Brain microvascular endothelial cell (primary cell): ENCODE measurements at places on chromosomes 1 and 21.

- no peak for DNase-seq
Observed at GRCh38 chr1:36084497-36085115, 712 bp downstream of the TEKT2 start.

GRCh38 chr1:175216444-175216843 is 23.9 kb upstream of the KIAA0040 start:
- DNase-seq: no peak

GRCh38 chr1:33586106-33586505 is 113.7 kb downstream of the ZSCAN20 start:
- peak; percentile 55 for DNase-seq

- peak; percentile 33 for DNase-seq
Observed at GRCh38 chr1:178055779-178056471, 38.0 kb upstream of the RASAL2 start.

DNA sequence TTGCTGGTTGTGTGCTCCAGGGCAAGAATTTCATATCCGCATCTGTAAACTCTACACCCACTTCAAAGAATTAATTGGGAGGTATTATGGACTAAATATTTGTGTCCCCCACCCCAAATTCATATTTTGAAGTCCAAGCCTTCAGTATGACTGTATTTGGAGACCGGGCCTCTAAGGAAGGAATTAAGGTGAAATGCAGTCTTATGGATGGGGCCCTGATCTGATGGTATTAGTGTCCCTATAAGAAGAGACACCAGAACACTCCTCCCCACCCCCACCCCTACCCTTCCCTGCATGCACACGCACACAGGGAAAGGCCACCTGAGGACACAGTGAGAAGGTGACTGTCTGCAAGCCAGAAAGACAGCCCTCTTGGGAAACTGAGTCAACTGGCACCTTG is 332.4 kb downstream of the RPS6KC1 start:
- DNase-seq: no peak

GRCh38 chr1:56877973-56878372 is 23.4 kb downstream of the C8A start:
- no peak for DNase-seq

DNA sequence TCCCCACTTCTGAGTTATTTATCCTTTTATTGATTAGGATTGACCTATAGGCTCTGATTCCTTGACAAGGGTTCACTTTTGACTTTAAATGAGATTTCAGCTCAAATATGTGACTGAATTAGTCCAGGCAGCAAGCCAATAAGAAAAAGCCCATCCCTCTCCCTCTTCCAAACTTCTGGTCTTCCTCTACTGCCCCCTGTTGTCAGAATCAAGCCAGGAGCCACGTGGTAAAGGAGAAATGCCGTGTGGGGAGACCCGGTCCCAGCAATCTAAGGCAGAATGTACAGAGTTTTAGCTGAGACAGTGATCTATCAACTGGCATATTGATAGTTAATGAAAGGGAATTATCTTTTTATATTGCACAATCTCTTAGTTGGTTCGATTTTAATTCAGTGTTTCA is 5.2 kb downstream of the ADAMTS5 start:
- DNase-seq: no peak

DNA sequence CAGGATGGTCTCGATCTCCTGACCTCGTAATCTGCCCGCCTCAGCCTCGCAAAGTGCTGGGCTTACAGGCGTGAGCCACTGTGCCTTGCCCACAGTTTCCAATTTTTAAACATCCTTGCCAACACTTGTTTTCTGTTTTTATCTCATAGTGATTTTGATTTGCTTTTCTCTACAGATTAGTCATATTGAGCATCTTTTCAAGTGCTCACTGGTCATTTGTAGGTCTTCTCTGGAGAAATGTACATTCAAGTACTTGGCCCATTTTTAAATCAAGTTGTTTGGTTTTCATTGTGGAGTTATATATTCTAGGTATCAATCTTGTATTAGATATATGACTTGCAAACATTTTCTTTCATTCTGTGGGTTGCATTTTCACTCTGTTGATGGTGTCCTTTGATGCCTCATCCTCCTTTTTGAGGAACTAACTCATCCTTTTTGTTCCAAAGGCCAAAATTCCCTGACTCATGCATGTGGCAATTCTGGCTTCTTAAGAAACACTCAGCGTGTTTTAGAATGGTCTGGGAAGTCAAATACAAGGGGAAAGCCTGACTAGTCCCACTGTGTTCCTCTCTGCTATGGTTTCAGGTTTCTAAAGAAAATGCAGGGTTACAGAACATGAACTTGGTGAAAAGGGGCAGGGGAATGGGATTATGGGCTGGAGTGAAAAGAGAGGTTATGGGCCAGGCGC is 37.3 kb downstream of the PTAFR start:
- no peak for DNase-seq

DNA sequence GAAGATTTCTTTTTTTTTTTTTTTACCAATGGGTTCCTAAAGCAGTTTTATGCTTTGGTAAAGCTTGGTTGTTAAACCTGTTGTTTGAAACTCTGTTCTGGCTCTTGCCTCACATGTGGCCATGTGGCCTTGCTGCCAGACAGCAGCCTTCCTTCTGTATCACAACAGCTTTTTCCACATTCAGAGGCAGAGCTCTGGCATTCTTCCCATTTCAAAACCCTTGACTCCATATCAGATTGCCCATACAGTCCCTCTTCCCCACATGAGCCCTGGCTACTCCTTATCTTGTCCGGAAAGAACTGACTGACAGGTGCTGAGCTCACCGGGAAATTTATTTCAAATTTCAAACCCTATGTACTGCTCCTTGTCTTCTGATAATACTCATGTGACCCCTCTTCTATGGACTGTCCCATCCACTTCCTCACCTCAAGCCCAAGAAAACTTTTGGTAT is 38.5 kb upstream of the LAX1 start:
- DNase-seq: no peak

DNA sequence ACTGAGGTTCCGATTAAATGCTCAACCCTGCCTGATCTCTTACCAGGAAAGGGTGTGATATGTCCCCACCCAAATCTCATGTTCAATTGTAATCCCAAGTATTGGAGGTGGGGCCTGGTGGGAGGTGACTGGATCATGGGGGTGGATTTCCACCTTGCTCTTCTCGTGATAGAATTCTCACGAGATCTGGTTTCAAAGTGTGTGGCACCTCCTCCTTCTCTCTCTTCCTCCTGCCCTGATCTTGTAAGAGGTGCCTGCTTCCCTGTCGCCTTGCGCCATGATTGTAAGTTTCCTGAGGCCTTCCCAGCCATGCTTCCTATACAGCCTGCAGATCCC is 34.9 kb downstream of the RSPH1 start:
- no peak for DNase-seq

DNA sequence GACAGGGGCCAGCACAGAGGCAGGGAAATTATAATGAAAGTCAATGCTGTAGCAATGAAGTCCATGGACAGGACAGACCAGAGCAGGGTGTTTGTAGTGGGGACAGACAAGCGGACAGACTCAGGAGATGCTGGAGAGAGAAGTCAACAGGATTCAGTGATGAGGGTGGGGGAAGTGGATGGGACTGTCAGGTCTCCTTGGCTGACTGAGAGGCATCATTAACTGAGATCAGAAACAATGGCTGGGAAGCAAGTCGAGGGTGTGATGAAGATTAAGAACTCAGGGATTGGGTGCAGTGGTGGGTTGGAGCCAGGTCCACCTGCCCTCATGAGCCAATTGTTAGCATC is 25.5 kb downstream of the CD58 start:
- no peak for DNase-seq

GRCh38 chr1:157236072-157236471 is 97.9 kb upstream of the ETV3 start:
- DNase-seq: no peak

DNA sequence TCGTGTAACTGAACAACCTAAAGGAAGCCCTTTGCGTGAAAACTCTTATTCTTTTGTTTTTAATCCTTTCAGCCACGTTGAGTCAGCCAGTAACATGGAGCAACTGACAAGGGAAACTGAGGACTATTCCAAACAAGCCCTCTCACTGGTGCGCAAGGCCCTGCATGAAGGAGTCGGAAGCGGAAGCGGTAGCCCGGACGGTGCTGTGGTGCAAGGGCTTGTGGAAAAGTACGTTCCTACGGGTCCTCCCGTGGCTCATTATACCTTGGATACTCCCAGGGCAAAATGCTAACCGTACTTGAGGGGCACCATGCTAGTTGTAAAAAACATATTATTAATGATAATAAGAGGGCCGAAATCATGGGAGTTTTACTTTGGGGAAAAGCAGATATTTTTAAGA is 49.4 kb downstream of the LAMC2 start:
- no peak for DNase-seq

DNA sequence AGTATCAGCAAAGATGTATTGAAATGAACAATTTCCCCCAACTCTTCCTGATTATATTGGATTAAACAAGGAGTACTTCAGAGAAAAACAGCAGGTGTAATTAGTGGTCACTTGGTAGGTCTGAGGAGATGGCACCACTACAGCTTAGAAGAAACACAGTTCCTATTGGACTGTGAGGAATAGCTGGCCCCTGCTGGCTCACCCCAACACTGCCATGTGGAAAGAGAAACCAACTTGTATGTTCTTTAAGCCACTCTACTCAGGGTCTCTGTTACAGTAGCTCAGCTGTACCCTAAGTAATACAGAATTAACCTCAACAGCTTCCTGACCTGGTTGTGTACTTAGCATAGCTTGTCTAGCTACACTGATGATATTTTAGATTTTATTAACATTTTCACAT is 26.5 kb upstream of the MTR start:
- no peak for DNase-seq

DNA sequence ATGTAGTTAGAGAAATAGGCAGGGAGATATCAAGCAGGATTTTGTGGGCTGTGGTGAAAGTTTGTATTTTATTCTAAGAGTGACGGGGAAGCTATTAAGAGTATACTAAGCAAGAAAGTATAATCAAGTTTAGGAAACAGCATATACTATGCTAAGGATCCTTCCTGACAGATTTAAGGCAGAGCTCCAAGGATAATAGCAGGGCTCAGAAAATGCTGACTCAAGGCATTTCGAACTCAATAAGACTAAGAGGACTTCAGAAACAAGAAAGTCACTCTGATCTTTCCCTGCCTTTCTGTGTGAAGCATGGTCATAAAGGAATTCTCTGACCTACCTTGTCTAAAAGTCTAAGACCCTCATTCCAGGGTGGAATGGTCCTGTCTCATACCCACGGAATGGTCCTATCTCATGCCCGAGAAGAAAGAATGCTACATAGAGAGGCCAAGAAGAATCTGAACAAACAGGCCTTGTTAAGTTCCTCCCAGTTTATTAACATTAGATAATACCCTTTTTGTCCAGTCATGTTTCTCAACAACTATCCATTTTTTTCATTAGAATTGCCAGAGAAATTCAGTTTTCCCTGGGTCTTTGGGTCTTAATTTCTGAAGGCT is 59.1 kb downstream of the HFM1 start:
- DNase-seq: no peak

DNA sequence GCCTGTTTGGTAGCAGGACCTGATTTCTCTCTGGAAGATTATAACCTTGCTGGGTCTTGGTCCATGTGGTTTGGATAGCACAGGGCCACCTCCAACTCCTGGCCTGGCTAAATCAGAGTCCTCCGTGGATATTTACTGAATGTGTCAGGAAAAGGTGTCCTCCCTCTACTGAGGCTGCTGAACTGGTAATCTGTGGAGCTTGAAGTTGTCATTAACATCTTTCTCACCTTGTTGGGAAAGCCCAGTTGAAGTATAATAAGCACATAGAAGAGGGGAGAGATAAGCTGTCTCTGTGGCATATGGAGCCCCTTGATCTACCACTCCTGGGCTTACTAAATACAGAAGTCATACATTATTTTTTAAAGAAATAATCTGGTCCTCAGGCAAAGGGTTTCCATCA is 294.3 kb upstream of the B3GALT2 start:
- DNase-seq: no peak

- DNase-seq: no peak
Observed at GRCh38 chr1:115710859-115711624, 57.5 kb downstream of the CASQ2 start.
